ENCODE measurements at places on chromosomes 12 and 14.

DNA sequence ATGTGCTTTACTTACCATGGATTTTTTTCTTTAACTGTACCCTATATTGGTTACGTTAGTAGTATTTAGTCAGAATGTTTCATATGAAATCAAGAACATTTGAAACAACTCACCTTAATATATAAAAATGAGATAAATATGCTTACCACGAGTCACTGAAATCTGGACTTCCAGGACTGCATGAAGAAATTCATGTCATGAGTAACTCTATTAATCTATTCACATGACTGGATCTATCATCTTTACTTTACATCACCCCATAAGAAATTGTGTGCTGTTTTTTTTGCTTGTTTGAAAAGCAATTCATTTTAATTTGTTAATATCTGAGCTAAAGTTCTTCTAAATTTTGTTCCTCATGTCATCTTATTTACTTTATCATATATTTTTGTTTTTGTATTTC, 5.2 kb downstream of the EPYC start:
- no peak for DNase-seq

DNA sequence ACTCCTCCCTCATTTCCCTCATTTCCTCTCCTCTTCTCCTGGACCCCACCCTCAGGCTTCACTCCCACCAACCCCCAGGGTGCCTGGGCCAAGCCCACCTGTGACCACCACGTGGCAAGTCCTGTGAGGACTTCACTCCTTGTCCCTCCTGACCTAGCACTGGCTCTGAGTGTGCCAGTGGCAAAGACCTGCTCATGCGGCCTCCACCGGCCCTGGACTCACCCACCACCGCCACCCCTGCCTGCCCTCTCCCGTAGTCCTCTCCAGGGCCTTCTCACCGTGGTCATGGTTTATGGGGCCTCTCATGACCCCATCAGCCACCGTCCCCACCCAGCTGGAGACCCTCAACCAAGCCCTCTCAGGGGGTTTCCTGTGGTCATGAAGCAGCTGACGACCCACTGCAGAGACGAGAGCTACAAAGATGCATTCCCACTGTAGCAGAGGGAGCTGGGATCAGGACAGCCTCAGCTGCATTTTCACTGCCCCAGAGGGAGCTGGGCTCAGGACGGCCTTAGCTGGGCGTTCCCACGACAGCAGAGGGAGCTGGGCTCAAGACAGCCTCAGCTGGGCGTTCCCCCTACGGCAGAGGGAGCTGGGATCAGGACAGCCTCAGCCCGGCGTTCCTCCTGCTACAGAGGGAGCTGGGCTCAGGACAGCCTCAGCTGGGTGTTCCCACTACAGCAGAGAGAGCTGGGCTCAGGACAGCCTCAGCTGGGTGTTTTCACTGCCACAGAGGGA, 3.2 kb upstream of the C14orf180 start:
- DNase-seq, result no peak

- peak; percentile 73 for DNase-seq
Observed at GRCh38 chr14:61269321-61270083, 11.6 kb downstream of the TMEM30B start.

GRCh38 chr12:62098132-62098531, 162.1 kb upstream of the USP15 start:
- DNase-seq, result no peak

DNA sequence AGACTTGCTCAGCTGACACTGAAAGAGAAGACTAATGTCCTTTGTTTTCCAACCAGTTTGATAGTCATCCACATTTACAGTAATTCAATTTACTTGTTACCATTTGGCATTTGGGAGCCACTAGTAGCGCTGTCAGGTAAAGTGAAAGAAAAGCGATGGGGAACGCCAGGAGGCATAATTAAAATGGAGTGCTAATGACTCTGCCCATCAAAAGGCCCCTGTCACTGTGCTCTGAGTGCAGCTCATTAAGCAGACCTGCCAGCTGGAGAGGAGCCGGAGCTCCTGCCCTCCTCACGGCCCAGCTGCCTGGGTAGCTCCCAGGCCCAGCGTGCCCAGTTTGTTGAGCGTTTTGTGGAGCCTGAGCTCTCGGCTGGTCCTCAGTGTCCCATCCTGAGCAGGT, 463.6 kb upstream of the CCDC196 start:
- no peak for DNase-seq
